Stimulated activated CD8-positive, alpha-beta memory T cell treated with anti-CD3 and anti-CD28 coated beads, Interleukin-4, amount 100 ng/mL, for 1 hour (primary cell): ENCODE measurements at places on chromosomes 5 and 9.

- DNase-seq = no peak
Measured at GRCh38 chr9:137172901-137173795, 1.3 kb upstream of the TMEM210 start.

DNA sequence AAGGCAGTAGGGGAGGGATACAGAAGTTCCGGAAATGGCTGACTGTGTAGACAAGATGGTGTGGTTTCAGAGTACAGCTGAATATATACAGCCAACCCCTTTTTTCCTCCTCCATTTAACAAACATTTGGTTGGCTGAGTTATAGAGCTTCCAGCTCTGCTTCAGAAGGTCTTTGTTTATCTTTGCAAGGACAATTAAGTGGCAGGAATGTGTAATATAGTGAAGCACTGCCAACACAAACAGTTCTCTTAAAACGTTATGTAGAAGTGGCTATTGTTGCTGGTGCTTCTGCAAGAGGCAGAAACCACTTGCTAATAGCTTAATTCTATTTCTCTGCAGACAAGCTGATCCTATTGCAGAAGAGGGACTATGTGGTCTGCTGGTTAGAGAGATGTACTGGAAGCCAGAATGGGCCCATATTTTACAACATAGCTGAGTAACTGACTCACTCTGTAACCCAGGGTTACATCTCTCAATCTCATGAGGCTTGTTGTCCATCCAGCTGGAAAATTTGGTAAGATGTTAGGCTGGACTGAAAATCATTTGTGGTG, 62.7 kb upstream of the OSMR start:
- no peak for DNase-seq

- DNase-seq = no peak
Measured at GRCh38 chr5:74364507-74364906, 276.0 kb downstream of the ENC1 start.

GRCh38 chr9:995781-996180, 19.3 kb downstream of the DMRT3 start:
- no peak for DNase-seq

DNA sequence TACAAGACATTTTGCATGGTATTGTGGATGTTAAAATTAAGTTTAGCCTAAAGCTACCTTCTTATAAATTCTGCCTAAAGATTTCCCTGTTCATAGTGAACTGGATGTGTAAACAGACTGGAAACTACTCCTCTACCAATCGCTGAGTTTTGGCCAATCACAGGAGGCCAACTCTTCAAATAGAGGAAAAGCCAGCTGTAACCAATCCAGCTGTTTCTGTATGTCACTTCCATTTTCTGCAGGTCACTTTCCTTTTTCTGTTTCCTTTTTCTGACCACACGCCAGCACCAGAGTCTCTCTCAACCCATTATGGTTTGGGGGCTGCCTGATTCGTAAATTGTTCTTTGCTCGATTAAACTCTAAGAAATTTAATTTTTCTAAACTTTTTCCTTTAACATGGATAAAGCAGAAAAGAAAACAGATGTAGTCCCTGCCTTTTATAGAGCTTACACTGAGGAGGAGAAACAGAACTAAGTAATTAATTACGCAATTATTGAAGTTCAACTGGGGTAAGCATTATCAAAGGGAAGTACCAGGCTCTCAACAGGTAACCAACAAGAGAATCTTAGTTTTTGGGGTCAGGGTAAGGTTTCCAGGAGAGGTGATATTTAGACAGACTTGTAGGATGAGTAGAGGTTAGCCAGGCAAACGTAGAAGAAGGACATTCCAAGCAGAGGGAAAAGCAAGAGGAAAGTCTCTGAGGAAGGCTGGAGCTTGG, 27.7 kb downstream of the RANBP3L start:
- no peak for DNase-seq

DNA sequence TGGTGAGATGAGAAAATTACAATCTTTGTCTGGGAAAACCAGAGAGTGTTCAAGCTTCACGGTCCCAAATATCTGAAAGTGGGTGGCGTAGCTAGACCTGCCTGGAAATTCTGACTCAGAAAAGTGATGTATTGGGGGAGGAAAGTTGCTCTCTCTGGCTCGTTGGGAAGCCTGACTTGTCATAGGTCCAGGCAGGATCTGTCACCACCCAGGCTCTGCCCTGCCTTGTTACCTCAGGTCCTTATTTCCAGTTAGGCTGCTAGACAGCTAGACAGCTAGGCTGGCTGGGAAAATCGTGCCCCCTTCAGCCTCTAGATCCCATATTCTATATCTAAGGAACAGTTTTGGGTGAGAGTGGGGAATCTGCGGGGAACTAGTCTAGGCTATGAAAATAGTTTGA, 41.0 kb upstream of the HCN1 start:
- no peak for DNase-seq

DNA sequence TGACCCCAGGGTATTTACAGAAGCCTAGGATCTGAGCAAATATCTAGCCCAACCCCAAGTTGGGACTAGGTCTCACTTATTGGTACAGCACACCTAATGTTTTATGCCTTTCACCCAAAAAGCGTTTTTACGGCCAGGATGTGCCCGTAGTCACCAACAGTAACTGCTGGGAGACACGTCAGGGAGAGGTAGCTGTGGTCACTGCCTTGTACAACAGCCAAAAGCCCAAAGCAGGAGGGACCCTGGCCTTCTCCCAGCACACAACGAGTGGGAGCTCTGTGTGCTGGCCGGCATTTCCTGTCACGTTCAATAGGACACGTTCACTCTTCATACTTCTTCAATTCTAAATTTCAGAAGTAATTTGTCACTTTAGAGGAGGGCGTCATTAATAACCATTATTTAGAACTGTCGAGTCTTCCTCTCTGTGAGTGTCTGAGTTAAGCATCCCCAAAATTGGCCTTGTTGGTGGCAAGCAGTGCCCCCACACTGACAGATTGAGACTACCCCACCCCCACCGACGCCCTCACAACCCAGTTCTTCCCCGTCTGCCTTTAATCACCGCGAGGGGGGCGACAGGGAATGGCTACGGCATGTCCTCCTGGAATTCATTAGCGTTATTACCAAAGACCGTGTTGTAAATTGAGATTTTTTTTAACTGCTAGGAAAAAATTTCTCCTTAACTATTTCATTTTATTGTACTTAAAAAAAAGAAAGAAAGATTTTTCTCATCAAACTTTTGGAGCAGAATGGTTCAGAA, 80.7 kb downstream of the MVB12B start:
- no peak for DNase-seq

- DNase-seq = no peak
Measured at GRCh38 chr5:56698463-56699381, 116.6 kb upstream of the MAP3K1 start.

- no peak for DNase-seq
Measured at GRCh38 chr9:124286292-124286931, 28.7 kb downstream of the NEK6 start.

DNA sequence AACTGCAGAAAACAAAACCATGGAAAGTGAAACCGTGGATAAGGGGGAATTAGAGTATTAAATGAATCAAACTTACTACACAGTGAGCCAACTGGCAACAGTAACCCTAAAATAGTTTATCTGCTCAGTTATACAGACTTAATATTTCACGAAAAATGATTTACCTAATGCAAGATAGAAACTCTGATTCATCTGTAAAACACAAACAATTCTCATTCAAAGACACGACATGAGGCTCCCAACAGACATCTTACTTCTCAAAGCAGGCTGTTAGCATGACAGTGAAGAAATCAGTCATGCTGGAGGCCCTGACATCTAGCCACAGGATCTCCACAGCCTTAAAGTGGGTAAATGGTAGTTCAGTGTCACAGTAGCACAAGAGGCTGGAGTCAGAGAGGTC, 131.2 kb downstream of the FBN2 start:
- no peak for DNase-seq

- no peak for DNase-seq
Measured at GRCh38 chr9:72728031-72728770, 206.8 kb downstream of the TMC1 start.

DNA sequence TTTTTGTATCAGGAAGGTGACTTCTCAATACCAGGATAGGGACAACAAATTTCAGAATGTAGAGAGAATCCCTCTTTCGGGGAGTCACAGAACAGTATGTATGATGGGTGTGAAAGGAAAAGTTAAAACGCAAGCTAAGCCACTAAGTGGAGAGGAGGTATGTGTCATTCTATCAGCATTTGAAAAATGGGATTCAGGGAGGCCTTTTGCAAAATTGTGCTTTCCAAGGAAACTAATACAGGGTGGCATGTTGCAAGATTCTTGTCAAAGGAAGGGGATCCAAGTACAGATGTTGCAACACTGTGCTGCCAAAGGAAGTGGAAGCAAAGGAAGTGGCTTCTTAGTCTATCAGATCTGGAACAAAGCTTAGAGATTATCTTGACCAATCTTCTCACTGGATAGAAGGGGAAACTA, 12.6 kb upstream of the TNIP1 start:
- no peak for DNase-seq

DNA sequence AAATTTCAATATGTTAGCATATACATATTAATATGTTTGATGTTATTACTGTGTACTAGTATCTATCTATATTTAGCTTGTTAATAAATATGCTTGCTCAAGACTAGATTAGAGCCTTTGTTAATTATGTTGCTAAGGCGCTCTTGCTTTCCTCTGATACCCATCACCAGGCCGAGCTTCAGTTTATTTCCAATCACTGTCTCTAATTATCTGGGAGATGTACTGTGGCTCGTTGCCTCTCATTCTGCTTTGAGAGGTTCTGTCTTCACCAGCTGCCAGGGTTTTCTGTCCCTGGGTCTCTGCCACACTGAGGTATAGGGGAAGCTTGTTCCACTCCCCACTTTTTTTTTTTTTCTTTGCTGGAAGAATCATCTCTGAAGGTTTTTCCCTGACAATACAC, 21.0 kb upstream of the TAF11L2 start:
- DNase-seq = no peak

DNA sequence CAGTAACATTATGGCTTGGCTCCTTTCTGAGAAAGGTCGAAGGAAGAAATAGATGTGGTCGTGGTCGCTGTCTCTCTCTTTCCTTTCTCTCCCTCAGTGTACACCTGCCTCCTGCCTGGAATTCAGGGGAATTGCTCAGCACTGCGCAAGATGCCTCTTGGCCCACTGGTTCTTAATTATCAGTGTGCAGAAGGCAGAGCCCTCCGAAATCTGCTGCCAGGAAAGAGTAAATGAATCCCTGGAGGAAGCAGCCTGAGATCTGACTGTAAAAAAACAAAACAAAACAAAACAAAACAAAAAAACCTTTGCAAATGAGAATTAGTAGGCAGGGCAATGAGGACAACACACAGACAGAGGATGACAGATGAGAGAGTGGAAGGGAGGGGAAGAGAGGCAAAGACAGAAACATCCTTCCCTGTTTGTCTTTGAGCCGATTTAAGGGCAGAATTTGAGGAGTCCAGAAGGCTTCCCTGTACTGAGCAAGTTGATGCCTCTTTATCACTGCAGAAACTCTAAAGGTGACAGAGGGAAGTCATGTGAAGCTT, 113.8 kb upstream of the PUM3 start:
- DNase-seq = no peak

DNA sequence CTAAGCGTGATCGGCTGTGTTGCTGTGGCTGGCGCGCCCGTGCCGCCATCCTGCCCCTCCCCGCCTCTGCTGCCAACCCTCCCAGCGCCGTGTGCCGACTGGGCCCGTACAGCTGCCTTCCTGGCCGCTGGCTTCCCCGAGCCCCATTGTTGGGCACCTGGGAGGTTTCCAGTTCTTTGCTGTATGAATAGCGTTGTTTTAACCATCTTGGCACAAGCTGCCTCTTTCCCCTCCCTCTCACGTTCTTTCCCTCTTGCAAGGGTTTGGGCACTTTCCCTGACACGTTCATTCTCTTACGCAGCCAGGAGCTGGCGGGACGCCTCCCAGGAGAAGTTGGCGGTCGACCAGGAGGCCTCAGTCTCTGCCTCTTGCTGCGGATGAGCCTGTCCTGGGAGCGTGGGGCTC, 43.1 kb upstream of the RXRA start:
- no peak for DNase-seq

- no peak for DNase-seq
Measured at GRCh38 chr9:129891569-129891968, 56.3 kb downstream of the USP20 start.

- DNase-seq = no peak
Measured at GRCh38 chr5:9498541-9499497, 47.1 kb downstream of the SEMA5A start.
